ENCODE measurements at places on chromosomes 16 and 17. TPM values are rescaled to one million over a fixed set of nuclear protein-coding genes. Genes with fewer than 3 reads are reported as not detected.

DNA sequence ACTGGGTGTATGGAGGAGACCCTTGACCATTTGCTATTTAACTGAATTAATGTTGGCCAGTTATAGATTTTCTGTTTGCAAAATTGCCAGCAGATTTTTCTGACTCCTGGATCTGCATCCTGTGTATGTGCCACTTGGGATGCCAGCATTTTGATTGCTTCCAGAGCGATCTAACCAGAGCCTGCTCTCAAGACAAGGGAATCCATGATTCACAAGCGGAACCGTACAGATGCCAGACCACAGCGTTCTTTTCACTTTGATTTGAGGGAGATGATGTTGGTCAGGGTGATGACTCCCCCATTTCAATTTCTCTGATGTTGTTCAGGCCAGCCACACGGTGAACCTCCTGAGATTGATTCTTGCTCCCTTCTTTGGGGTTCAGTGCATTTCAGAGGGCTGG lies 228.7 kb downstream of the CDH13 start:
- DNase-seq, result no peak

GRCh38 chr17:33381201-33381600 lies 88.1 kb upstream of the ASIC2 start:
- DNase-seq, result no peak

DNA sequence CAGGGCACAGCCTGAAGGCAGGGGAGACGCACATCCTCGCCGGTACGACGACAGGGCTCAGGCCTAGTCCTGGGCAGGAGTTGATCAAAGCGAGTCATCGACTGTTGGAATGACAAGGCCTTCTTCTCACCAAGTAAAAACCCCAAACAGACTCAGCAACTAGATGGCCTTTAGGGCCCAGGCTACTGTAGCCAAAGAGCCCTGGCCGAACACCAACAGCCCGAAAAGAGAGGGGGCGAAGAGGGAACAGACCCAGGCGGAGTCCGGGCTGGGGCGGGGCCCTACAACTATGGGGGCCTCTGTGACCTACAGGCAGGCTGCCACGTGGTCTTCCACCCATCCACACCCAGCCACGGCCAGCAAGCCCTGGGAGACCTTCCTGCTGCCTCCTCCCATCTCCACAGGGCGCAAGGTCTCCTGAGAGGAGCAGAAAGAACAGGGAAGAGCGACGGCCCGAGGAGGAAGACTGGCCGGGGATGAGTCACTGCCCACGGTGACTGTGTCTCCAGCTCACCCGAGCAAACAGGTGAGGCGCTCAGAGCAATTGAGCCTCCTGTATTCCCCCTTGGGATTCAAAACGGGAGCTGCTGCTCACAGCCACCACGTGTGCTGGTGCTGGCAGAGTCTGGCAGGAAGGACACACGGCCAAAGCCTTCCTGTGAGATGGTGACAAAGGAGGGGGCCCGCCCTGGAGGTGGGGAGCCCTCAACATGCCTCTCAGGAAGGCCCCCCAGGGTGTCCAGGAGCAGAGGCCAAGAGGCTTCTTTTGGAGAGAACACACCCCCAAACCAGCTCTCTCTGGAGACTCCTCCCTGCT lies 17.7 kb downstream of the SLC16A3 start:
- no peak for DNase-seq

The EPX gene
- total RNA-seq, result not detected

- DNase-seq, result no peak
These were observed 625 bp downstream of the DVL2 start for GRCh38 chr17:7233701-7234082.

The KRTAP9-8 gene
- not detected for total RNA-seq

- DNase-seq, result no peak
These were observed 18.5 kb downstream of the SRCIN1 start for GRCh38 chr17:38587203-38587602.

DNA sequence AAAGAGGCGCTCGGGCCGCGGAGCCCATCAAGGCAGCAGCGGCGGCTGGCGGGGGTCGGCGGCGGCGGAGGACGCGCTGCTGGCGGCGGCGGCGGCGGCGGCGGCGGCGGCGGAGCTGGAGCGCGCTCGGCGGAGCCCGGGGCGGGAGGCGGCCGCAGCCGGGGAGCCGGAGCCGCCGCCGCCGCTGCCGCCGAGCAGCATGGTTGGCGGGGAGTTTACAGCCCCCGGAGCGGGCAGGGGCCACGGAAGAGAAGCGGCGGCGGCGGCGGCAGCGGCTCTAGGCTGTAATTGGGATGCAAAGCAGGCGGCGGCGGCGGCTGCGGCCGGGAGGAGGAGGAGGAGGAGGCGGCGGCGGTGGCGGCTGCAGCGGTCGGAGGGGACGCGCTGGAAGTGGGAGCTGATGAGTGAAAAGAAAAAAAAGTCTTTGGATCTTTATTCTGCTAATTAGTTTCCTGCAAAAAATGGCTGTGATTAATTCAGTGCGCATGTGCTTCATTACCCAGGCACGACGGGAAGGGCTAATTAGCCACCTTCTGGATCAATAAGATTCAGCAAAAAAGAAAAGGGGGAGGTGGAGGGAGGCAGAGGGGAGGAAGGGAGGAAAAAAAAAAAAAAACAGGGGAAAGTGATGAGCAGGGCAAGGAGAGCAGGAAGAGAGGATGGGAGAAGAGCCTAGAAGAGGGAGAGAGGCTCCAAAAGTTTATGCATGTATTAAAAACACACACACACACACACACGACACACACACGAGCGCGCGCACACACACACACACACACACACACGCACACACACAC lies 10.9 kb upstream of the ZFHX3 start:
- DNase-seq, result peak; percentile 9

The PRSS27 gene
- 0.61 TPM for total RNA-seq

The RHBDF2 gene
- 50.0 TPM for total RNA-seq
